ENCODE measurements at places on chromosomes 12 and 14.

GRCh38 chr12:75783093-75783877 is 248.3 kb downstream of the PHLDA1 start:
- DNase-seq = no peak

GRCh38 chr12:11569716-11570115 is 79.8 kb upstream of the ETV6 start:
- no peak for DNase-seq

DNA sequence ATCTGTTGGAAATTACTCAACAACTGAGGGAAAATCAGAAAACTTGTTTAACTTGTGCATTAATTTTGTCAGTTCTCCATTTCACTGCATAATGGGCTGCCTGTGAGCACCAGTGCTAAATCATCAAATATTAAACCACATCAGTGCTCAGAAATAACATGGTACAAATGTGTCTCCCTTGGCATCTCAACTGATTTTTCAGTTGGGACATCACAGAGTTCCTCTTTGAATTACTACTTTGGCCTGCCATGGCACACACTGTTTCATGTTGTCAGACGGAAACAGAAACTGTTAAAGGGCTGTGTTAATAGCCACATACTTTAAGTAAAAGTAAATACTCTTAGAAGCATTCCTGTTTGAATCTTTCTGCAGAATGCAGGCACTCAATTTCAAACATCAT is 42.1 kb upstream of the STRN3 start:
- no peak for DNase-seq

GRCh38 chr14:35047976-35048513 is 2.0 kb downstream of the FAM177A1 start:
- DNase-seq = no peak

GRCh38 chr14:75927564-75928087 is 54.2 kb downstream of the TGFB3 start:
- DNase-seq = no peak

- DNase-seq = no peak
These were observed 21.4 kb upstream of the CLMN start for GRCh38 chr14:95341115-95341514.

DNA sequence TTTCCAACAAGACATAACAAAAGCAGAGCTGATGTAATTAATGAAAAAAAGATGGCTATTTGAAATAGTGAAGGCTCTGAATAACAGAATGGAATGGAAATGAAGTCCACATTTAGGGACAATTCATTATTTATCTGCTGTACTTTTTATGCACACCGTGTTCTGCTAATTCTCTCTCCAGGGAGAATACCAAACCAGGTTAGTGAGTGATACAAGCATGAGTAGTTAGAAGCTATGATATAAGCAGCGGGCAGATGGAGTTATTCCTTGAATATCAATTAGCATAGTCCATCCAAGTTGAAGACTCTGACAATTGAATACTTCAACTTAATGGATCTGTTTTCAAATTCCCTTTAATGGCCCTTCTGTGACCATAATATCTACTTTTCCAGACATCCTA is 162.1 kb upstream of the TMTC2 start:
- DNase-seq = no peak

GRCh38 chr12:63090716-63091115 is 60.3 kb downstream of the AVPR1A start:
- no peak for DNase-seq

GRCh38 chr12:3795492-3796133 is 42.7 kb upstream of the CRACR2A start:
- no peak for DNase-seq

GRCh38 chr12:31482816-31483215 is 108.1 kb downstream of the DENND5B start:
- DNase-seq = no peak

DNA sequence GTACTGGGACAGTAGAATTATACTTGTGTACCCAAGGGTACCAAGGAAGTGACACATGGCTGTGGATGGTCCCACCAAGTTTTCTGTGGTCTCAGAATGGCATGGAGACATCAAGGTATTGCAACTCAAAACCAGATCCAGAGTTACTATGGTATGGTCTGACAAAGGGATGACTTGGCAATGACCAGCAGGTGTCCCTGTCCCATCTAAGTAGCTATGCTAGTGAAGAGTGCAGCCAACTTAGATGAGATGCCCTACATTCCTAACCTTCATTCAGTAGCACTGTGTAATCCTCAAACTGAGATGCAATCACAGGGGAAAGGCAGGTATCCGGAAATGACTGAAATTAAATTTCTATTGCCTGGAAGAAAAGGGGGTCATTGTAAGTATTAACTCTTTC is 188.7 kb upstream of the TMEM260 start:
- no peak for DNase-seq

DNA sequence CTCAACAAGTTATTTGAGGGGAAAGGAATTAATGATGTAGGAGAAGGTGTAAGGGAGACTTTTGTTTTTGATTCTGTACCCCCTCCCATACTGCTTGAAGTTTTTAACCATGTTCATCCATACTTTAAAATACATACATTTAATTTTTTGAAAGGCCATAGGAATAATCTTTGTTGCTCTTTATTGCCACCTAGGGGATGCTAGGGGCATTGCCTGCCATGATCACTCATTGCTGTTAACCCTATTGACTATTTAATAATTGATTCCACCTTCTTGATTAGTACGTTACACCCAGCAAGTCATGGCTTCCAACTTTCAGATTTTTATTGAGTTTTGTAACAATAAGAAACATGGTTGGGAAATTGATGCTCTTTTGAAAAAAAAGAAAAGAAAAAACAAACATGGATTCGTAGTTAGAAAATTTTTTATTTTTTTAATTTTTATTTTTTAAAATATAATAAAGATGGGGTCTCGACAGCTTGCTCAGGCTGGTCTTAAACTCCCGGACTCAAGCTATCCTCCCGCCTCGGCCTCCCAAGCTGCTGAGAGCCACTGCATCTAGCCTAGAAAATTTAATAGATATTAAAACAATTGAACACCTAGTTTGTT is 8.5 kb upstream of the PRKAB1 start:
- peak; percentile 19 for DNase-seq

DNA sequence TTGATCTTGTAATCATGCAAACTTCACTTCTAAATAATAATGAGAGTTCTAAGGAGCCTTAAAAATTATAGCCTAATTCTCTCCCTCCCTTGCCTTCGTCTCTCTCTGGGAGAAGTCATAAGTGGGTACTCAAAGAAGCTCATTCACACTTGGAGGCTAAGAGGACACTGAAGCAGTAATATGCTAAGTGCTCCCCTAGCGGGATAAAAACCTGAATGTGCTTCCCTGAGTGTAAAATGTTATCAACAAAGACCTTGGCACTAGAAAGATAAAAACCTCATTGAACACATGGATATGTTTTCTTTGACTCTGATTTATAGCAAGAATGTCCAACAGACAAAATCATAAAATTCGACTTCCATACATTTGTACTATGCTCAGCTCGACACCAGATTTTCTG is 337.9 kb upstream of the NOVA1 start:
- no peak for DNase-seq

- DNase-seq = no peak
These were observed 235.1 kb upstream of the PWP1 start for GRCh38 chr12:107450541-107450940.

DNA sequence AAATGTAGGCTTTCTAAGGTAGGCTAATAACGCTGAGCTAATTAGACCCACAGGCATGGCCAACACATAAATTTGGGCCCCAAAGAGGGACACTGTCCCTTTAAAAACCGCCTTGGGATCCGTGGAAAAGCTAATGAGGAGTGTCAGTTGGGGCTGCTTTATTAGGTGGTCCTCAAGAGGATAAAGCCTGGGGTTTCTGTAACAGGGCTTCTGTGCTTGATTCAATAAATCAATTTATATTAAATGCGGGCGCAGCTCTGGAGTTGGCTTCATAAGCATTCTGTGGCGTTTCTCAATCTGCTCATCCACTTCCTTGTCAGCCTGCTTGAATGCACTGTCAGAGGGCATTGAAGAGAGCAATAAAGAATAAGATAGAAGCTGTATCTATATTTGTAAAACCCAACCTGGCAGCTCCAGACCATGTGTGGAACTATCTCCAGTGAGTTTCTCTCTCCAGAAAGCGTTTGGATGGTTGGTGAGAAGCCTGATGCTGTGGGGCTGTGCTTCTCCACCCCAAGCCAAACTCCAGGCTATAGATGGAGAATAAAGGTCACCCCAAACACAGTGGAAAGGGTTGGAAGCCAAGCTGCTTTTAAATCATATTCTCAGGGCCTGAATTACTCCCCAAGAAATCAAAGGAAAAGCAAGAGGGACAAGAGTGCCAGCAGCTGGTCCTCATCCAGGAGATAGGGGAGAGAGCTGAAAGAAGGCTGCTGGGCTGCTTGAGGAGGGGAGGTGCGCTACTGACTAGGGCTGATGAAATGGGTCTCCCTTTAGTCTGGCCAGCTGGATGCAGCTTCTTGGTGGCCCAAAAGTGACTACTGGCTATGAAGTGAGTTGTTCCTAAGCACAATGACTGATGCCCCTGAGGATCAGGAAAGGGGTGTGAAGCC is 222.0 kb downstream of the PPM1H start:
- DNase-seq = no peak

All from T follicular helper cell (primary cell).